ENCODE measurements at places on chromosomes 5 and 9. TPM values are rescaled to one million over a fixed set of nuclear protein-coding genes. Genes with fewer than 3 reads are reported as not detected.

Gene ECM2
- 63.6 TPM for total RNA-seq

Gene ZFP37
- 1.8 TPM for total RNA-seq

Gene ADRA1B
- 14.8 TPM for total RNA-seq

Gene TAS2R1
- total RNA-seq, result not detected

Gene INSYN2B
- total RNA-seq, result not detected

Gene PCDHB11
- total RNA-seq, result 6.0 TPM

Gene FER
- total RNA-seq, result 38.1 TPM

Gene PHF24
- 0.27 TPM for total RNA-seq

Gene SHOC1
- total RNA-seq, result not detected

Gene LEAP2
- total RNA-seq, result not detected

Gene PPIC
- total RNA-seq, result 37.6 TPM

Gene ROR2
- 0.21 TPM for total RNA-seq

Gene C9orf85
- total RNA-seq, result 14.7 TPM

Gene NTRK2
- 12.6 TPM for total RNA-seq

Gene HTR4
- total RNA-seq, result 7.8 TPM

Gene TLR4
- 78.2 TPM for total RNA-seq

Gene UGT3A1
- not detected for total RNA-seq

Gene NMUR2
- not detected for total RNA-seq

Gene PCDHA9
- total RNA-seq, result 0.35 TPM

Gene GARIN3
- not detected for total RNA-seq

Gene PCDHGA12
- 16.2 TPM for total RNA-seq

Gene CEP72
- total RNA-seq, result 2.0 TPM

Gene FOXD4
- 0.28 TPM for total RNA-seq

Gene HACD4
- total RNA-seq, result 8.4 TPM

Gene OR1J2
- total RNA-seq, result not detected

Gene AGTPBP1
- 38.3 TPM for total RNA-seq

Gene SELENOP
- 302 TPM for total RNA-seq

Gene ZFP2
- 2.2 TPM for total RNA-seq

Gene FOXD4L6
- total RNA-seq, result not detected
